Omental fat pad (tissue), 4 donors: ENCODE measurements at places on chromosomes 5 and 9.

- no peak for DNase-seq
These were observed 3.2 kb downstream of the NKD2 start for GRCh38 chr5:1011741-1012312.

DNA sequence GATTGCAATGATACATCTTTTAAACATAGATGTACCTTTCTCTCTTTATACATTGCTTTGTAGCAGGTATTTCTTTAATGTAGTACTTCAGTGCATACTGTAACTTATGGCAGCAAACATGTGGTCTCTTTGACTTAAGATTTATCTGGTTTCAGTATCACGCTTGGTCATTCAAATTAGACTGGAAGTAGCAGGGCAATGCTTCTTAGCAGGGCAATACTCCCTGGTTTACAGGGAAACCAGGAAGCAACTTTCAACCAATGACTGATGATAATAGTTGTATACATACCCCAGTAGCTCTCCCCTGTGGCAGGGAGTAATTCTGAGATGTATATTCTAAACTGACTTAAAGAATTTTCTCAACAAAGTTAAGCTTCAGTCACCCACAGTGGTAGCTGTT, 761.1 kb upstream of the CDH10 start:
- DNase-seq = no peak

DNA sequence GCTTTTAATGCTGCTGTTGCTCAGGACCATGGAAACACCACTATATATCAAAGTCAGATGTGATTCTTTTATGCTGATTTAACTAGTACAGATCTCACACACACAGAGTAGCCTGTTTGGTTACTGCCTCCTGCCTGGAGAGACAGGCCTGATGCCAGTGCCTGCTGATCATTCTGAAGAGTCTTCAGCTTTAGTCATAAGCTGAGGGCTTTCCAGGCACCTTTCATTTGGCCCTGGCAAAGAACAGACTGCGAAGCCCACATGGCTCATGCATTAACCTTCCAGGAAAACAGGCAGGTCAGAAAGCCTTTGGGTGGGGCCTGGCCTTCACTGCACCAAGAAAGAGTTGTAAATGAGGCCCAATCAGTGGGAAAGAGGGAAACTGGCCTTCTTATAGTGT, 144.7 kb downstream of the SAXO1 start:
- DNase-seq = no peak

DNA sequence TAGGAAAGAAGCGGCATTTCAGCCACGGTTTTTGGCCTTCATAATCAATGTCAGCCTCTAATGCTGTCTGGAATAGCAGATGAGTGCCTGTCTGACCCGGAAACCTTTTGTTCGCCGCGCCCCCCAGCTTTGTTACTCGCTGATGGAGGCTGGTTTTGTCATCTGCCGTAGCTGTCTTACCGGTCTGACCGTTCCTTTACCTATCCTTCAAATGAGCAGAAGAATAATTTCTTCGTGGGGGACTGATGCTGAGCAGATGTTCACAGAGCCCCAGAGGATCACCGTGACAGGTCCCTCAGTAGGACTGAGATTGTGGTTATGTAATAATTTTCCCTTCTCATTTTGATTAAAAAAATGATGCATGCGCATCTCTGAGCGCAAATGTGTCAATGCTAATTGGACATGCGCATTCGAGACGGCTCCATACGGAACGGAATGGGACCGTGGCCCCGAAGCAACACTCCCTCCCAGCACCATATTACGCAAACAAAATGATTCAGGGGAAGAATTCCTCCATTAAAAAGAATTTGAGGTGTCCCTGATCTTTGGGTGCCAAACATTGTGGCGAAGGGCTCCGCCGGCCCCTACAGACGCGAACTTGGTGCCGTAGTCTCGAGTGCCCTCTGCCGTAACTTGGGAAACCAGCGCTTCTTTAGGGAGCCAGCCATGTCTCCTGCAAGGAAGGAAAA, 27.6 kb downstream of the TLX3 start:
- no peak for DNase-seq

GRCh38 chr5:90014420-90014819, 395.1 kb downstream of the CETN3 start:
- DNase-seq = no peak

- no peak for DNase-seq
These were observed 407.7 kb upstream of the GRAMD2B start for GRCh38 chr5:126015235-126016181.

- no peak for DNase-seq
These were observed 72.3 kb downstream of the HMCN2 start for GRCh38 chr9:130337784-130338380.

- no peak for DNase-seq
These were observed 2.2 kb downstream of the PLCXD3 start for GRCh38 chr5:41508186-41508585.

DNA sequence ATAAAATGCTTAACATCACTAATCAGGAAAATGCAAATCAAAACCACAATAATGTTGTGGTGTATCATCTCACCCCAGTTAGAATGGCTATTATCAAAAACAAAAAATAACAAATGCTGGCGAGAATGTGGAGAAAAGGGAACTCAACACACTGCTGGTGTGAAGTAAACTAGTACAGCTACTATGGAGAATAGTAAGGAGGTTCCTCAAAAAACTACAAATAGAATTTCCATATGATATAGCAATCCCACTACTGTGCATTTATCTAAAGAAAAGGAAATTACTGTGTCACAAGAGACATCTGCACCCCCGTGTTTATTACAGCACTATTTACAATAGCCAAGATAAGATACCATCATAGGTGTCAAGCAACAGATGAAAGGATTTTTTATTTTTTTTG, 214.5 kb upstream of the RASA1 start:
- DNase-seq = no peak

GRCh38 chr5:66041627-66042026, 102.5 kb upstream of the SREK1 start:
- no peak for DNase-seq

DNA sequence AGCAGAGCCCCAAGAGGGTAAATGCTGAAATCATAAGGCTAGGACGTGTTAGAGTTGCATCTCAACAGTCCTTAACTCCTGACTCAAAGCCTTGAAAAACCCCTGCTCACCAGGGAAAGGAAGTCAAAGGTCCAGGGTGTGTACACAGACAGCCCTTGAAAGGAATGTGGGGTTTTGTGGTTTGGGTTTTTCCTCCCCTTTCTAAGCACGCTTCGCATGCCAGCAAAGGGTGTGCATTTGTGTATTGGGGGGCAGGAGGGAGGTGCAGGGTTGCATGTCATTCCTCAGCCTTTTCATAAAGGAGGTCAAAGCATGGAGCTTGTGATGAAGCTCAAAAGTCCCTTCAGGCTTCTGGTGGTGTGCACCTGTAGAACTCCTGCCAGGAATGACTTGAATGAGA, 17.3 kb upstream of the XPA start:
- DNase-seq = no peak

- no peak for DNase-seq
These were observed 587.6 kb upstream of the CDH18 start for GRCh38 chr5:20575571-20575970.

- DNase-seq = no peak
These were observed 52.8 kb downstream of the TTC1 start for GRCh38 chr5:160061770-160062169.

DNA sequence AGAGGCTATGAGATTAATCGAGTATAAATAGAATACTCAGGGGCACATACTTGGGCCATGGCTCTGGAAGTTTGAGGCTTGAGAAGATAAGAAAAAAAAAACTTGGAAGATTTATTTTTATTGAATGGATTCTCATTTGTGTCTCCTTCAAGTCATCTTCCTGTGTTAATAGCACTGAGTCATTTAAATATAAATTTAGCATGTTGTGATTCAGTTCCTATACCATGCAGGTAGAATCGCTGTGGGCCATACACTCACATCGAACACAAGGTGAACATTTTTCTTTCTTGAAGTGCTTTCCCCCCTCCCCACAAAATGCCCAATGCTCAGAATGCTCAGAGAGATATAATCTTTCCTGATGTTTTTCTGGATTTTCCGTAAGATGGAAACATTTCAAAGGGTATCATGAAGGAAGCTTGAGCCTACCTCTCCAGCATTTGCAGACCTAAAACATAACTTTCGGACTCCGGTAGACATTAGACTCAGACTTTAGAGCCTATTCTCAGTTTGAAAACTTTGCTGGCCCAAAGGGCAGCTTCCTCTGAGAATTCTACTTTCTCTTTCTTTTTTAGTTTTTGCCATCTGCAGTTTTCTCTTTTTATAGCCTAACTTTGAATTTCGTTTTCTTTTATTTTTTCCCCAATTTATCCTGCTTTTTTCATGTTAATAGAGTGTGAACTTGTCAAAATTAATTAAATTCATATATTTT, 737.6 kb upstream of the NUDT12 start:
- no peak for DNase-seq

- DNase-seq = no peak
These were observed 90.1 kb downstream of the MPDZ start for GRCh38 chr9:13189362-13189761.

DNA sequence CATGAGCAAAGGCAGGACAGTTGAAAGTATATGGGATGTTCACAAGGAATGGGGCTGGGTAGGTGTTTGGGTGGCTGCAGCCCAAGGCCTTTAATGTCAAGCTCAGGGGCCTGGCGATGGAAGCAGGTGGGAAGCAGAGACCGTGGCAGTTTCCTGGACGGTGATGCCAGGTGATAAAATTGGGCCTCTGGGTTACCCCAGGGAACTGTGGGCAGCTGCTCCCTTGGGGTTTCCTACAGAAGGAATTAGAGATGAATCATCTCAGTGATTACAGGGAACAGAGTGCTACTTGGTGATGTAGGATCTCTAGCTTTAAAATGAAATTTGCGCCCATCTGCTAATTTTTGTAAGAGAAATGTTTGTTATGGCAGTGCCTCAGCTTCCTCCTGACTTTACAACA, 39.2 kb downstream of the TSTD2 start:
- no peak for DNase-seq

DNA sequence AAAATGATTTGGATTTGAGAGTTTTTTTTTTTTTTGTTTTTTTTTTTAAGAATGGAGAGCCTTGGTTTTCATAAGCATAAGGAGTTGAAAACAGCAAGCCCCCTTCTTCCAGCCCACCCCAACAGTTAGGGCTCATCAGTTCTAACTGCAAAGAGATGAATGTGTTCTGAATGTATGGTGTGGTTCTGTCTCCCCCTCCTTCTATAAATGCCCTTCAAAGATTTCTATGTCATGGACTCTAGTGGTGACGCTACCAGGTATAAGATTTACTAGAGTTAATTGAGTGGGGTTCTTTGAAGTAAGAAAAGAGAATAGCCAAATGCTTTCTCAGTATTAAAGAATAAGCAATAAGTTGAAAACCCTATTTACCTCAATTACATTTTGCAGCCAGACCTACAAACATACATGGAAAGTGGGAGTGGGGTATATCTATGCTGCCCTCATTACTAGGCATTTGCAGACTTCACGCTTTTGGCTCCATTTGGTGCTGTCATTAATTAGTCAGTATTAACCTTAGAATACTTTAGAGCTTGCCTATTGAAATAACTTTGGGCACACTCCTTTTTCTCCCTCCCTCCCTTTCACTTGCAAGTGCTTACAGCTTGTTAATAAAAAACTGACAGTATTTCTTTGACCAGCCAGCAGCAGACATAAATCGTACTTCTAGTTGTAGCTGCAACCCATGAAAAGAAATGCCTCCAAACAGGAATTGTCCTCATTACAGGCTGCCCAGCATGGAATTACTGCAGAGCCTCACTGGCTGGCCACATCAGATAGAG, 667.2 kb upstream of the ZNF608 start:
- DNase-seq = no peak

- DNase-seq = no peak
These were observed 579 bp downstream of the SLC12A7 start for GRCh38 chr5:1111241-1111726.

GRCh38 chr9:136762915-136763648, 1.2 kb downstream of the LCN15 start:
- DNase-seq = no peak

GRCh38 chr5:169083394-169084018, 217.4 kb downstream of the SLIT3 start:
- DNase-seq = no peak

DNA sequence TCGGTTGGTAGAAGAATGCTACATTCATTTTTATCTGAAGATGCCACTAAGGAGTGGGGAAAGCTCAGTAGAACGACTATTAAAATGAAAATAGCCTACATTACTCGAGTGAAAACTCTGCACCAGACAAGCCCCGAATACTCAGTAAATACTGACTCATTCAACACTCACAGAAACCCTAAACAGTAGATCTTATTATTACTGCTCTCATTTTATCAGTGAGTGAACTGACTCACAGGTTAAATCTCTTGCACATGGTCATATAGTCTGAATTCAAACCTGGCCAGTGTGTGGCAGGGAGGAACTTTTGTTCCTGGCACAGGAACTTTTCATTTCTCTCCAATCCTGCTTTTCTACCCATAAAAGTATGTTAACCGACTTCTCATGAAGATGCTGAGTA, 9.6 kb upstream of the PAPPA start:
- no peak for DNase-seq

DNA sequence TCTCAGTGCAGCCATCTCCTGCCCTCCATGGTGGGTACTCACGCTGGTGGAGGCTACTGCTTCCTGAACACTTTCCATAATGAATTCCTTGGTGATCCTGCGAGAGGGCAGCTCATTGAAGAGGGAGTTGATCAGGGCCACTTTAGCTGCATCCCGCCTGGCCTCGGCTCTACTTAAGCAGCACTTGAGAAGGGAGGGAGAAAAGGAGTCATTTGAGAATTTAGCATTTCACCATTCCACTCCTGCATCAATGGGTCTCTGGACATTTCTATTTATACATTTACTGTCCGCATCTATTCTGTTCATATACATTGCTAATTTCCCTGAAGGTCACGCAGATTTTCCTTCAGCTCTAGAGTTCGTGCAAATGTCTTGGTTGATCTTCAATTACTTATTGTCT, 35.1 kb downstream of the LIX1 start:
- no peak for DNase-seq

DNA sequence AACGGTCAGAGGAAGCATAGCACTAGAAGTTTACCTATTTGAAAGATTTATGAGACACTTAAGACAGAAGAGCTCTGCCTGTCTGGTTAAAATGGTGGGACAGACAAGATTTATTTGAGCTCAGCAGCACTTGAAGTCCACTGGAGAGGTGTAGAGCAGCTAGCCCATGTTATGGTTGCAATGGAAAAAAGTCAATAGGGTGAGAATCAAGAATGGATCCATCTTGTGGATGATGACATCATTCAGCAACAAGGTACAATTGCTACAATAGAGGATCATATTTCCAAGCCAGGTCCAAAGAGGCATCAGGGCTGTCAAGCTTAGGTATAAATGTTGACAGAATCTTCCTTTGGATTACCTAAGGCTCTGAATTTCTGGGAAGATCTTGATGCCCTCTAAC, 21.1 kb upstream of the ZNF131 start:
- no peak for DNase-seq
